Activated CD4-positive, alpha-beta memory T cell treated with anti-CD3 and anti-CD28 coated beads, Interleukin-2, amount 10 ng/mL, durations not matched to agents 7 days and 5 days (primary cell): ENCODE measurements at places on chromosomes 4 and X.

DNA sequence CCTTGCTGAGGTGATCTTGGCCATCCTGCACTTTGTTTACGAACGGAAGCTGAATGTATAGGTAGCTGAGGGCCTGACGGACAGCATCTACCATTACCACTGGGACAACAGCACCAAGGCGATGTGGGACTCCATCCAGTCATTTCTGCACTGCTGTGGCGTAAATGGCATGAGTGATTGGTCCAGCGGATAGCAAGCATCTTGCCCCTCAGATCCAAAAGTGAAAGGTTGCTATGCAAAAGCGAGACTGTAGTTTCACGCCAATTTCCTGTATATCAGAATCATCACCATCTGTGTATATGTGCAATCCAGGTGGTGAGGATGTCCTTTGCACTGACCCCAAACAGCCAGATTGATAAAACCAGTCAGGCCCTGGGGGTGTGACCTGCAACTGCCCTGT, 4.2 kb upstream of the PYURF start:
- no peak for DNase-seq

GRCh38 chr4:153204728-153205648, 745 bp downstream of the TRIM2 start:
- peak; percentile 43 for DNase-seq

DNA sequence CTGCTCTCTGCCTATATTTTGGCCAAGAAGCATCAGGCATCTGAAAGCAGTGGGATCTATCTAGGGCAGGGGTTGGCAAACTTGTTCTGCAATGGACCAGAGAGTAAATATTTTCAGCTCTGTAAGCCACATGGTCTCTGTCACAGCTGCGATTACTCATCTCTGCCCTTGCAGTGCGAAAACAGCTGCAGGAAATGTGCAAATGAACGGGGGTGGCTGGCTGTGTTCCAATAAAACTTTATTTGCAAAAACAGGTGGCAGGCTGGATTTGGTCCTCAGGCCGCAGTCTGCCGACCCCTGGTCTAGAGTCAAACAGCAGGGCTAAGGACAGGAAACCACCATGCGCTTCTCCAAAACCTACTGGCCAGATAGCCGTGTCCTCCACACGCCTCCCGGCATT, 48.6 kb downstream of the ACOX3 start:
- peak; percentile 21 for DNase-seq

- no peak for DNase-seq
These were observed 280.1 kb downstream of the RAPGEF2 start for GRCh38 chr4:159382856-159383561.

- DNase-seq, result no peak
These were observed 852 bp downstream of the MAGEH1 start for GRCh38 chrX:55452833-55453124.

DNA sequence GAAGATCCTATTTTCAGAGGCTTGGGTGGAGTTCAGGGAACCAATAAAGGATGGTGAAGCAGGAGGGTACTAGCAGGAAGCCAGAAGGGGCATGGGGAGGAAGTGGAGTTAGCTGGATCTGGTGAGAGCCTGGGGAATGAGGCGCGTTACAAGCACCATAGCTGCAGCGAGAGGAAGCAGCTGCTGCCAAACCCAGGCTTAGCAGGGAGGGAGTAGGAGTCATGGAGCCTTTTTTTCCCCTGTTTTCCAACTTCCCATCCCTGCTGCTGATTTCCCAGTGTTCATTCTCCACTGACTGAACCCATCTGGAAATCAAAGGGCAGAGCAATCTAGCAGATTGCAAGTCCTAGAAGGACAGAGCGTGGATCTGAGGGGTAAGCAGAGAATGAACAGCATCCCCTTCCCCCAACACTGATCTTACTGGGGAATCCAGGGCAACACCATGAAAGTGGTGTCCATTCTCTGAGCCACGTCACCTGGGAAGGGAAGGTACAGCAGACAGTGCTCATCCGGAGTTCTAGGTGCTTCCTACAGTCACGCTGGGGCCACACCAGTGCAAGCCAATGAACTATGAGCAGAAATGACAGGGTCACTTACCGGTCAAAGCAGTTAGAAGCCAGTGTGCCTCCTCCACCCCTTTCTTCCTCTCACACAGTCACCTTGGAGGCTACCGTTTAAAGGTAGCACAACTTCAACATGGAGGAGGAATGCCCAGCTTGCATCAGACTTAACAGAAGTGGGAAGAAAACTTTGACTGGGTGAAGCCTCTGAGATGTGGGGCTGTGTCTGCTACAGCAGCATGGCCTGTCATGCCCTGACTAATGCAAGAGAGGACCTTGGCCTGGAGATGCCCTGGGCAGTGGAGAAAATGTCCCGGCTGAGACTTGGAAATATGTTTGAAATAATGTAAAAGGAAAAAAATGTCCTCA, 36.7 kb downstream of the SMIM20 start:
- DNase-seq, result no peak

DNA sequence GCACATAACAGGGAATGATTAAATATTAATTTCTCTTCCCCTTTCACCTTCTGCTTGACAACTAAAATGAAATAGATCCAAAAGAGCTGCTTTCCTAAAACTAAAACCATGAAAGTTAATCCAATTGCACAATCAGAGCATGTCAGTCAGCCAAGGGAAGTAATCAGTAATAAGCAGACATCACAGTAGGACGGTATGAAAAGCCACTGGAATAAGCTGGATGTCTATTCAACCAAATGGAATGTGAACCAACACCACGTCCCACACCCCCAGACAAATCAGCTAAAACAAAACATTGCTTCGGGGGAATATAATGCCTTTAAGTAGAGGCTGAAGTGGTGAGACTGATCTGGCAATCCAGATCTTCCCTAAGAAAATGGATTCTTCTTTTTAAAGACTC, 859.4 kb upstream of the FTHL17 start:
- no peak for DNase-seq

DNA sequence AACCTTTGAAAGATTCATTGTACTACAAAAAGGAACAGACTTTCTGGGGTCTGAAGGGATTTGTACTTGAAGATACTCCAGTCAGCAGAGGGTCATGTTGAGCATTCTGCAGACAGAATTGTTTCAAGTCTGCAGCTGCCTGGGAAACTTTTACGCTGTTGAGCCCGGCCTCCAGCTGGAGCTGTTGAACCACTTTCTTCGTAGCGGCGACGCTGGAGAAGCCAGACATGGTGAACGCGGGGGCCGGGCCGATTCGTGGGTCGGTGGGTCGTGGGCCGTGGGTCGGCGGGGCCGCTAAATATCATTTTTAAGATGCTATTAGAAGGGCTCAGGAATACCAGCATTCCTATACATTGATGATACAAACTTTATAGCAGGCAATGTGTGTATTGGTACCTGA, 12.0 kb upstream of the RTL9 start:
- DNase-seq, result no peak

DNA sequence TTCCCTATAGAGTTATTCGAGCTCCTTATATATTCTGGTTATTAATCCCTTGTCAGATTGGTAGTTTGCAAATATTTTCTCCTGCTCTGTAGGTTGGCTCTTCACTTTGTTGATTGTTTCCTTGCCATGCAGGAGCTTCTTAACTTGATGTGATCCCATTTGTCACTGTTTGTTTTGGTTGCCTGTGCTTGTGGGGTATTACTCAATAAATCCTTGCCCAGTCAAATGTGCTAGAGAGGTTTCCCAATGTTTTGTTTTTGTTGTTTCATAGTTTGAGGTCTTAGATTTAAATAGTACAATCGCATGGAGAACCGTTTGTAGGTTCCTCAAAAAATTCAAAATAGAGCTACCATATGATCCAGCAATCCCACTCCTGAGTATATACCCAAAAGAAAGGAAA, 2.3 kb upstream of the SYTL5 start:
- no peak for DNase-seq

- no peak for DNase-seq
These were observed 4.7 kb downstream of the NLRP2B start for GRCh38 chrX:57675320-57675719.

DNA sequence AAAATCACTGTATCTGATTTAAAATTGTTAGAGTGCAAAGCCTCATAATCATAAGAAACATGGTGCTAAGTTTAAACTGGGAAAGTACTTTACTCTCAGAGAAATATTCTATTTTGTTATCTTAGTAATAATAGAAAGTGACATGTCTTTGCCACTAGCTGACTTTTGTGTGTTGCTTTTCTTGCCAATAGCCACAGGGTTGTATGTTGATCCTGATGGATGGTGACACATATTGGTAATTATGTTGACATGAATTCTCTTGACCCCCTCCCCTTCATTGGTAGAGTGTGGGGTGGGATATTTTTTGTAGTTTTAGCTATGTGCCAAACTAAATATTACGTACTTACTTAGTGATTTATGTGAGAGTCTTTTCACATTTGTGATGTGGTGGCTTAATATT, 103.1 kb upstream of the MAP9 start:
- no peak for DNase-seq

- DNase-seq, result no peak
These were observed 31.9 kb downstream of the LRIT3 start for GRCh38 chr4:109879636-109880314.

GRCh38 chrX:143934542-143934941, 50.7 kb downstream of the UBE2NL start:
- DNase-seq, result no peak

DNA sequence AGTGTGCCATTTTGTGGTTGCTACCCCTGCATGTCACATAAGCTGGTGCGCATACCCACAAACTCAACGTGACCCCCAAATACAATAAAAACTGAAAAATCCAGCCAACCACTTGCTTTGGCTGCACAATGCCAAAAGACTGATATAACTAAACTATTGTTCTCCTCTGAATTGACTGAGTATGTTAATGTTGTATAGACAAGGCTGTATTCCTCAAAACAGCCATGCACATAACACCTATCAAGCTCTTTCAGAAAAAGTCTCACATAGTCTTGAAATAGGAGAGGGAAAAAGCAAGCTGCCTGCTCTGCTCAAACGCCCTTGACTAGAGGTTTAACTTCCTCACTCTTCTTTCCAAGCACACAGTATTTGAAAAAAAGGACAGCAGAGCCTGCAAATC, 126.4 kb upstream of the NOCT start:
- no peak for DNase-seq

DNA sequence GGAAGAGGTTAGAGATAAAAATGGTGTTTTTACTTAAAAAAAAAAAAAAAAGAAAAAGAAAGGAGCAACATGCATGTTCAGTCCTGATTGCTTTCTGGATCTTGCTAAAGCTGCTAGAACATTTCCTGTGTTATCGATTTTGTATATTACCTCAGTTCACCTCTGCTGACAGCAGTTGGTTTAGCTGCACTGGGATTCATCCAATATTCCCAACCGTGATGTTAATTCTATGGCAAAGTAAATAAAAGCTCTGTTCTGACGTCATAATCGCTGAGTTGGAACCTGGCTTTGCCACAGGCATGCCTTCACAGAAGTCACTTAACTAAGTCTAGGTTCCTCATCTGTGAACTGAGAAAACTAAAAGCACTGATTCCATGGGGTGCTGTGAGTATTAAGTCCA, 90.7 kb upstream of the SORBS2 start:
- DNase-seq, result no peak

DNA sequence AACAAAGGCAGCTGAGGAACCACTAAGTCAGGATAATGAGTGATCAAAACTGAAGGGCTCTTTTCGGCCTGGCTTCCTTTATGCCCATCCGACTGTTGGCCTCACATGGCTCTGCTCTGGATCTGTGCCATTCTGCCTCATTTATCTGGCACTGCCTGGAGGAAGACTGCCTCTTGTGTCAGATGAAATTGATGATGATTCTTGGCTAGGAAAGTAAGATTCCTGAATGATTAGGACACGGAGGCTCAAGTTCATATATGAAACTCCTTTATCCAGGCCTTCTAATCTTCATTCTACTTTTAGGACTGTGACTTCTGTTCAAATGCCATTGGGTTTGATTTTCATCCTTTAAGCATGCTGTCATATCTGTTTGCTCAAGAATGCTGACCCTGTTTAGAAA, 475.4 kb upstream of the RPS6KA3 start:
- DNase-seq, result no peak
